ACHN (cell line): ENCODE measurements at places on chromosomes 5 and 9.

DNA sequence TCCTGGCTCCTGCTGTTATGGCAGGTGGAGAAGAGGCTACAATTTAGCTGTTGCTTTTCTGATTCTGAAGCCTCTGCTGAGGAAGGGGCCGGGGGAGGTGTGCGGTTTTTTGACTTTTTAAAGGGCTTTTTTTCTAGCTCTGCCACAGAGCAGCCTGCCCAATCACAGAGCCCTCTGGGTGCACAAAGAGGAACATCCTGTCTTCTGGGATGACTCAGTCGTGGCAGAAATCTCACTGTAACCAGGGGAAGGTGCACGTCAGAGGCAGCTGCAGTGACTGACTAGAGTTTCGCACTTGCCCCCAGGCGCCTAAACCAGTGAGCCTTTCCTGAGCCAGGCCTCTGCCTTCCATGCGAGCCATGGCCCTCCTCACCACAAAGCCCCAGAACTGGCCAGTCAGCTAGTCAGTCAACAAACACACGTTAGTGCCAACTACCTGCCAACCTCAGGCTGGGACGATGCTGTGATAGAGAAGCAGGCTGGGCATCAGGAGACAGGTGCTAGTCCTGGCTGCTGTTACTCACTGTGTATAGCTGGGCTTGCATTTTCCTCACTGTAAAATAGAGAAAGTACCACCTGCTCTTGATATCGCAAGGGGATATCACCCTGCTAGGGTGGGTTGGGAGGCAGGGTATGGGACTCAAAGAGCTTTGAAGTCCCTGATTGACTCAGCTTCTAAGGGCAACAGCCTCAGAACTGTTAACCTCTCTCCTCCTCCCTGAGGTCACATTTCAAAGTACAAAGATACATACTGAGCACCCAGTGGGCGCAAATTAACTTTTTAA is 2.2 kb downstream of the AKNA start:
- DNase-seq, result peak; percentile 83

DNA sequence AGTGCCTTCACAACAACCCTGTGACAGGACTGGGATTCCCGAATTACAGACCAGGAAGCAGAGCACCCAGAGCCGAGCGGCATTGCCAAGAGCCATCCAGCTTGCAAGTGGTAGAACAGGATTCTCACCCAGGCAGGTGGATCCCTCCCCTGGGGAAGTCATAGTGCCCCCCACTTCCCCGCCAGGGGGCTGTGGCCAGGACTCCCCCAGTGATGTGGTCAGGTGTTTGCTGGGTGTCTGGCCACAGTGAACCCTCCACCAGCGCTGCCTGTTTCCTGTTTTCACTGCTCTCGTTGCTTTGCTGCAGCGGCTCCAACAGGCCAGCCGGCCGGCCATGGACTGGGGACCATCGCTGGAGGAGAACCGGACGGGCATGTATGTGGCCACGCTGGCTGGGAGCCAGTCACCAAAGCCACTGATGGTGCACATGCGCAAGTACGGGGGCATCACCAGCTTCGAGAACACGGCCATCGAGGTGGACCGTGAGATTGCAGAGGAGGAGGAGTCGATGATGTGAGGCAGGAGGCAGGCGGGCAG is 19.3 kb downstream of the SLC6A7 start:
- DNase-seq, result peak; percentile 44

DNA sequence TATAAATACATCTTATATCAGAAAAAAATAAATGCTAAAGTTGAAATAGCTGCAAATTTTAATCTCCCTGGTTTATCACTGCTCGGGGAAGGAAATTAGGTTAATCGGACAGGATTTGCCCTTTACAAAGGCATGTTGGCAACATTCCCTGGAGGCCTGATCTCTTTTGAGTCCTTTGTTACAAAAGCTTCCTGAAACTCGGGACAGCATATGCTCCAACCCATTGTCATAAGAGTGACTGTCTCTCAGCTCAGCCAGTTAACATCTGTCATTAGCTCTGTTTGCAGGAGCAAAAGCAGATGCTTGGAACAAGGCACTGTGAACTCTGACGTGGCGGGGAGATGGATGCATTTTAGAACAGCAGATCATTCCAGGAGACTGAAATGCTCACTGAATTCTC is 80.6 kb downstream of the MYO10 start:
- DNase-seq, result no peak

- DNase-seq, result no peak
Measured at GRCh38 chr5:78576376-78576775, 72.2 kb downstream of the LHFPL2 start.

- no peak for DNase-seq
Measured at GRCh38 chr5:9284781-9285307, 261.0 kb downstream of the SEMA5A start.

GRCh38 chr9:126307322-126308061 is 19.1 kb upstream of the MVB12B start:
- DNase-seq, result no peak

DNA sequence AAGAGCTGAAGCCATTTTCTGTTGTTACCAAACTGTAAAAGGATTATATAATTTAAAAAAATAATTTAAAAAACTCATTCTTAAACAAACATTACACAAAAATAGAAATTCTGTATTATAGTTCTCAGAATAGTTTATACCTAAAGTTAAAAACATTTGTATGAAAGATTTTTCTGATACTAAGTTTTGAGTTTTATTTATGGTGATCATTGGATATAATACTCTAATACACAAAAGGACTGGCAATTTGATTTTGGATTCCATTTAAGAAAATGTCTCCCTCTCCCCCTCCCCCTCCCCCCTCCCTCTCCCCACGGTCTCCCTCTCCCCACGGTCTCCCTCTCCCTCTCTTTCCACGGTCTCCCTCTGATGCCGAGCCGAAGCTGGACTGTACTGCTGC is 37.7 kb upstream of the PDCL start:
- no peak for DNase-seq

DNA sequence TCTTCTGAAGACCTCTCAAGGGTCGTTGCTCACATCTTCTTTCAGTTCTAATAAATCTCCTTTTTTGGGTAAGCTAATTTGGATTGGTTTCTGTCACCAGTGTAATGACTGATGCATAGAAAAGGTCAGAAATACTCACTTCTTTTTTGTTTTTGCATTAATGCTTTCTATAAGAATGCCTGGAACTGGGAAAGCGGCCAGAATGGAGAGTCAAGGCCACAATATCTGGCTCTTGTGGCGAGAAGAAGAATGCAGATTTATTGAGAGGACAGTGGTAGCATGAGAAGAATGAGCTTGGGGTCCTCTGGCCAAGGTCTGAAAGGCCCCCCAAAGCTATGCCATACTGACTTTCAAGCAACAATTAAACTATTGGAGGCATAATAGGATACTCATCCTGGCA is 88.0 kb upstream of the SLC12A2 start:
- DNase-seq, result no peak

DNA sequence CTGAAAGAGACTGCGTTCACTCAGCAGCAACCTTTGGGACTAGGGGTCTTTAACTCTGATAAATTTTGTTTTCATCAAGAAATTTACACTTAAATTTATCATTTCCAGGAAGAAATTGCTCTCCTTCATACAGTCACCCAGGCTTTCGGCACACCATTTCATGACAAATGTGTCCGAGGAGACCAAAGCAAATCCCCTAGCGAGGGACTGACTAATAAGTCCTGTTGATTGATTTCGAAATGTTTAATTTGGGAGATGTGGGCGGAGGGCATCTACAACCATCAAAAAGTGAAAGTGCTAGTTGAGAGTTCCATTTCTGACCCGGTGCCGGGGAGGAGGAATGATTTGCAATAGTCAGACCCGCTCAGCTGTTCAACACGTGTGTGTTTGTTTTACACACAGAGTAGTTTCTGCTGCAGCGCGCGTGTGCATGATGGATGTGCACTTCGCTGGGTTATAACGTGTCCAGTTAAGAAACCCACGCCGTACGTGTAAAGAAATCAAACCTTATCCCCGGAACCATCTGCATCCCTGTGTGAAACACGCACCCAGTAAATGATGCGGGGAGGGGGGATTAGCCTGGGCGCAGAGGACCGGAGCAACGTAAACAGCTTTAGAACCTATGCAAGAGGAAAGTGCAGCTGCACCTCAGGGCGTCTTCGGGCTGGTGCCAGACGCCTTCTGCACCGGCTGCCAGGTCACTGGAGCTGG is 845 bp upstream of the NR4A3 start:
- DNase-seq, result peak; percentile 53

DNA sequence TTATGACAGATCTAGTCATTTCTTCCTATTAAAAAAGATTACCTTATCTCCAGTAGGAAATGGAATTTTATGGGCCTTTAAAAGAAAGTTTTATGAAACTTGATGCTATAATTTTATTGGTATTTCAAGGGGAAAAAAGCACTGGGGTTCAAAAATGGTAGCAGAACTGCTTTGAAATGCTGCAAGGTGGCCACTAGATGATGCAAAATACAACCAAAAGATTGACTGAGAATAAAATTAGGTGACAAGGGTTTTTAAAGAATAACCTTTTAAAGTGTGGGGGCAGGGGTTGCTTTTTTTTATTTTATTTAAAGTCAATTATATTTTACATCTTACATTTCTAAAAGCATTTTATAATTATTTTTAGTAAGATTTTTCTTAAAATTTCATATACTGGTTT is 61.7 kb downstream of the KLF9 start:
- peak; percentile 10 for DNase-seq

DNA sequence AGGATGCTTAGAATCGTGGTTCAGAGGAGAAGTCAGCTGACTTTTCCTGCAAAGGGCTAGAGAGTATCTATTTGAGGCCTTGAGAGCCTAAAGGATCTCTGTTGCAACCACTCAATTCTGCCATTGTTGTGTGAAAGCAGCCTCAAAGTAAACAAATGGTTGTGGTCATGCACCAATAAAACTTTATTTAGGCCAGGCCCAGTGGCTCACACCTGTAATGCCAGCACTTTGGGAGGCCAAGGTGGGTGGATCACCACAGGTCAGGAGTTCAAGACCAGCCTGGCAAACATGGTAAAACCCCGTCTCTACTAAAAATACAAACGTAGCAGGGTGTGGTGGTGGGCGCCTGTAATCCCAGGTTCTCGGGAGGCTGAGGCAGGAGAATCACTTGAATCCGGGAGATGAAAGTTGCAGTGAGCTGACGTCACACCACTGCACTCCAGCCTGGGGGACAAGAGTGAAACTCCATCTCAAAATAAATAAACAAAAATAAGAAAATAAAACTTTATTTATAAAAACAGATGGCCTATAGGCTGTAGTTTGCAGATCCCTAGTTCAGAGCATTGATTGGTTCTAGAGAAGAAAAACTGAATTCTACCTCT is 135.9 kb upstream of the KLF4 start:
- DNase-seq, result no peak
